Thoracic aorta (tissue), 2 donors: ENCODE measurements at places on chromosomes 6 and 20.

GRCh38 chr20:23245553-23246181 lies 104.9 kb upstream of the NXT1 start:
- DNase-seq: no peak

GRCh38 chr6:139839506-139840156 lies 465.2 kb upstream of the CITED2 start:
- no peak for DNase-seq

DNA sequence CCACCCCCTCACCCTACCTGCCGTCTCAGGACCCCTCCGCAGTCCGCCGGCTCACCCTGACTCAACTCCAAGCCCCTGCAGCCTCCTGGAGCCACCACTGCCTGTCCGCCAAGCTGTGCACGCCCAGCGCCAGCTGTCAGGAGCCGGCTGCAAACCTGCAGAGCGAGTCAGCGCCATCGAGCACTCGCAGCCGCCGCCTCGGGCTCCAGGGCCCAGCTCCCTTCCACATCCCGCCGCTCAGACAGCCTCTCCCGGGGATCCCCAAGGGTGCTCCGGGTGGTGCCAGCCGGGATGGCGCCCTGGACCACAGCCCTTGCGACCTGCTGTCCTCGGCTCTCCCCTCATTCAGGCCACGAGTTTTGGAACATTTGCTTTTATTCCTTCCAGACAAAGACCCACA lies 4.3 kb downstream of the TNNC2 start:
- no peak for DNase-seq

DNA sequence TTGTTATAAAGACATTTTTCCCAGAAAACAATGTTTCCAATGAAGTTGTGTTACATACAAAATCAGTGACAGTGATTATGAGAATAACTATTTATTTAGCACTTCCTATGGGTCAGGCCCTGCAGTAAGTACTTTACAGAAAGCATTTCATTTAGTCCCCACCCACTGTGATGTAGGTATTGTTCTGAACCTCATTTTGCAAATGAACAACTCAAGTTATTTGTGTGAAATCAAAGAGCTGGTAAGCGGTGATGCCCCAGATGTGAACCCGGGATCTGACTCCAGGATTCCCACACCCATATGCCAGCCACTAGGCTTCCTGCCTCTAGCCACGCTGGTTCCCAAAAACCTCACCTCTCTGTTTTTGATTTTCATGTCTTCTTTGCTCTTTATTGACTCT lies 30.9 kb downstream of the FAXC start:
- DNase-seq: no peak

GRCh38 chr20:58478141-58478805 lies 36.9 kb downstream of the APCDD1L start:
- no peak for DNase-seq

DNA sequence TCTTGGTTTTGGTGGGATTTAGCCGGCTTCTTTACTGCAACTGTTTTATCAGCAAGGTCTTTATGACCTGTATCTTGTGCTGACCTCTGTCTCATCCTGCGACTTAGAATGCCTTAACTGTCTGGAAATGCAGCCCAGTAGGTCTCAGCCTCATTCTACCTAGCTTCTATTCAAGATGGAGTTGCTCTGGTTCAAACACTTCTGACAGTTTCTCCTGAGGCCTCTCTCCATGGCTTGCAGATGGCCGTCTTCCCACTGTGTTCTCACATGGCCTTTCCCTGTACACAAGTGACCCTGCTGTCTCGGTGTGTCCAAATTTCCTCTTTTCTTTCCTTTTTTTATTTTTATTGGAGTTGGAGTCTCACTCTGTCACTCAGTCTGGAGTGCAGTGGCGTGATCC lies 4.2 kb upstream of the CCM2L start:
- DNase-seq: no peak

GRCh38 chr6:7522873-7523272 lies 18.6 kb upstream of the DSP start:
- DNase-seq: no peak

- no peak for DNase-seq
Measured at GRCh38 chr20:40676491-40677269, 12.4 kb downstream of the MAFB start.

DNA sequence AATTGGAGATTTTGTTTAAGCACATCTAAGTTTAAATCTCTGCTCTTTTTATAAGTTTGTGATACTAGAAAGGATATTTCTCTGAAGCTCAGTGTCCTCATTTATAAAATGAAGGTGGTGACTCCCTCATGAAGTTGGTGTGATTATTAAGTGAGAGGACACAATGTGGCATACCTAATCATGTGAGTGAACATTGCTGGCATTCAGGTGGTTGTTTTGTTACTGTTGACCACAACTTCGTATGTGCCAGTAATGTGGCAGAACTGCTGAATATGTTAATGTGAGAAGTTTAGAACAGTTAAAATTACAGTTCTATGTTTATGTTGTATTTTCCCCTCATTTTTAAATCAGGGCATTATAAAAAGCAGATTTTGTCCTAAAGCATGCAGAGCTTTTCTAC lies 127.2 kb downstream of the STXBP5 start:
- DNase-seq: no peak

DNA sequence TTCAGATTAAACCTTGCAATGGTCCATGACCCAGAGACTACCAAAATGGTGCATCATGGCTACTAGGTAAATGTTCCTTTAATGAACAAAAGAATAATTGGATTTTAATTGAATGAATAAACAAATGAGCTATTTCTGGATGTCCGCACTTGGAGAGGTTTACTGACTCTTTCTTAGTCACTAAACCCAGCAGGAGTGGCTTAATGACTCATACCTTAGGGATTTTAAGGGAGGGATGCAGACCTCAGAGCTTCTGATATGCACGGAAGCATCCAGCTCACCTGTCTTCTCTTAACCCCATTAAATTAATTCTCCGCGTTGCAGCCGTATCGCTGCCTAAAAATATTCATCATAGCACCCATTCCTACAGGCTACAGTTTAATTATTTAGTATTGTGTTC lies 970.0 kb upstream of the SLC35B3 start:
- no peak for DNase-seq

GRCh38 chr20:36306553-36307411 lies 643 bp downstream of the DLGAP4 start:
- DNase-seq: no peak

DNA sequence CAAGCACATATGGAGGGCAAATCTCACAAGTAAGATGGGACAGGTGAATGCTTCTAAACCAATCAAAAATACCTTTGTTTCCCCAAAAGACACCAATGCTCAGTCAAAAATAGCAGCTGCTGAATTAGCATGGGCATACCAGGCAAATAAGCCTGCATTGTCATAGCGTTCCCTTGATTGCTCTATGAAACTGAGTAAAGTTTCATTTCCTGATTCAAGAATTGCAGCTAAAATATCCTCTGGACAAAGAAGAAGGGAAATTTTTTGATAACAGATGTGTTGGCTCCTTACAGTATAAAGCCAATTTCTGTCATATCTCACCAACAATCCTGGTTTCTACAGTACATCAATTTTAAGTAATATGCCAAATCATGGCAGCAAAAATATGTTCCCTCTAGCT lies 3.3 kb upstream of the TMEM14A start:
- no peak for DNase-seq

GRCh38 chr6:168517742-168518347 lies 76.9 kb downstream of the SMOC2 start:
- no peak for DNase-seq

- DNase-seq: no peak
Measured at GRCh38 chr6:56766806-56767178, 124.1 kb upstream of the DST start.

- DNase-seq: no peak
Measured at GRCh38 chr6:157831018-157831369, 7.9 kb downstream of the SNX9 start.

DNA sequence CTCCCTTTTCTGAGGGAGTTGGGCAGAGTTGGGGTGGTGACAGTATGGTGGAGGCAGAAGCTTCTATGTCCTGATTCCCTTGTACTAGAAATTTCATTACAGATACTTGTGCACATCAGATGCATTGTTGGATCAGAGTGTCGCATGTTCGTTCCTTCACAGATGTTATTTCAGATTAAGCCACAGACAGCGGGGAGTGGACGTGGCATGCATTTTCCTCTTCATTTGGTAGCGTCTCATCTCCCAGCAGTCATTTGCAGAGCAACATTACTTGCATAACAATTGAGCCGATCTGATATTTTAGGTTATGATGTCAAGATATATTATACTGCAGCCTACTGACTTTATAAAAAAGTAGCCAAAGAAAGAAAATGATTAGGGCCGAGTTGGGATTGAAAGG lies 261.6 kb upstream of the SASH1 start:
- no peak for DNase-seq

DNA sequence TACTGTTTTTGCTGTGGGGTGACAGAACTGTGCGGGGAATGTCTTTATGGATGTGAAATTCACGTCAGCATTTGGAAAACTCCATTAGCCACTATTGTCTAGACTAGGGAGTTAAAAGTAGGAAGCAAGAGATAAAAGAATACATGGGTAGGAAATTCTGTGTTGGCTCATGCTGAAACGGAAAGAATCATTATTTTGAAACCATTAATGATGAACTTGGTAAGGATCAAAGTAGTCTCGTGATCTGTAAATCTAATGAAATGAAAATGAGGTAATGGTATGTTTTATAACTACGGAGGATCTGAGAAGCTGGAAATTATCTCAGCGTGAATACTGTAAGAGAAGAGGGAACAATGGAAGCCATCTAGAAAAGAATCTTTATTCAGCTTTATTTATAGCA lies 11.1 kb upstream of the CD40 start:
- DNase-seq: no peak

GRCh38 chr6:7176208-7176607 lies 68.4 kb downstream of the RREB1 start:
- DNase-seq: no peak

GRCh38 chr20:58709703-58710039 lies 17.1 kb downstream of the NPEPL1 start:
- DNase-seq: no peak

GRCh38 chr6:126444659-126445273 lies 104.9 kb downstream of the CENPW start:
- no peak for DNase-seq

DNA sequence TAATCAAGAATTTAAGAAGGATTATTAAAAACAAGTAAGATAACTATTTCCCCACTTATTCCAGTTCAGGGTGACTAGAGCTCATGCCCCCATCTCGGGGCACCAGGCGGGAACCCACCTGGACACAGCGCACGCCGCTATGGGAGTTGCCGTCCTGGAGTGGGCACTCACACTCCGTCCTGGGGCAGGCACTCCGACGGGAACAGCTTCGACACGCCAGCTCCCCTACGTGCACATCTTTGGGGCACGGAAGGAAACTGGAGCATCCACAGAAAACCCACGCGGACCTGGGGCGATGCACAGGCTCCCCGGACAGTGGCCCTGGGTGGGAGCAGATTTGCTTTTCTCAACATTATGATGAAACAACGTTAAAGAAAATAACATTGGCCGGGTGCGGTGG lies 52.0 kb upstream of the GATA5 start:
- DNase-seq: no peak

- no peak for DNase-seq
Measured at GRCh38 chr20:50528804-50529351, 18.7 kb downstream of the PTPN1 start.

- no peak for DNase-seq
Measured at GRCh38 chr6:111812060-111813038, 60.9 kb downstream of the FYN start.

GRCh38 chr6:138428944-138429598 lies 25.0 kb downstream of the HEBP2 start:
- no peak for DNase-seq

GRCh38 chr20:18802012-18802634 lies 11.5 kb upstream of the SCP2D1 start:
- no peak for DNase-seq

DNA sequence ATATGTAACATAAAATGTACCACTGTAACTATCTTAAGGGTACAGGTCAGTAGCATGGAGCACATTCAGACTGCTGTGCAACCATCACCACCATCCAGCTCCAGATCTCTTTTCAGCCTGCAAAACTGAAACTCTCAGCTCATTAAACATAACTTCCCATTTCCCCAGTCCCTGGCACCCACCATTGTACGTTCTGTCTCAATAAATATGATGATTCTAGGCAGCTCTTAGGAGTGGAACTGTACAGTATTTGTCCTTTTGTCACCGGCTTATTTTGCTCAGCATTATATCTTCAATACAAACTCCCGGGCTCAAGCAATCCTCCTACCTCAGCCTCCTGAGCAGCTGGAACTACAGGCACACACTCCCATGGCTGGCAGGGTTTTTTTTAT lies 1.5 kb downstream of the ZC3H12D start:
- no peak for DNase-seq

DNA sequence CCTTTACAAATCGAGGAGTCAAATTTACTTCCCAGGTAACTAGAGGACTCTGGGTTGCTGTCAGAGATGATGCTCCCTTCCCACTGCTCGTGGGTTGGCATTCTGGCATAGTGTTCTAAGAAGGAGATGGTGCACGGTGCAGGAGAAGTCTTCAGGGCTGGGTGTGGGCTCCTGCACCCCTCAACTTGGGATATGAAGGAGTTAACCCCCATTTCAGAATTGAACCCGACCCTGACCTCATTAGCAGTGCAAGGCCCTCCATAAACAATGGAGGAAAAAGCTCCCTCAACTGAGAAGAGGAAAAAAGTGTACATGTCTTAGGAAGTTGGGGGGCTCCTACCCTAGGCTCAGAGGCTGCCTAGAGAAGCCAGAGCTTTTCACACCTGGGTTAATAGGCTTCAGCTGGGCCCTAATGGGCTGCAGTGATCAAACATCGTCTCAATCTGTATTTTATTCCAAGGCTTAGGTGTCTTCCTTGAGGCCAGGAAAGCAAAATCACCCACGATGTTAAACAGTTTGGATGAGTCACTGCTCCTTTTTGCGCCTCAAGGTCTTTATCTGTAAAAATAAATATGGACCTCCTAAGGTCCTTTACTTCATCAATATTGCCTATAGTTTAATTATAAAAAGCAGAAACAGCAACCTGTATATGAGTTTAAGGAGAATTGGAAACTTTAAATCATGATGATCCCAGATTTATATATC lies 29.4 kb downstream of the TFAP2B start:
- DNase-seq: no peak

DNA sequence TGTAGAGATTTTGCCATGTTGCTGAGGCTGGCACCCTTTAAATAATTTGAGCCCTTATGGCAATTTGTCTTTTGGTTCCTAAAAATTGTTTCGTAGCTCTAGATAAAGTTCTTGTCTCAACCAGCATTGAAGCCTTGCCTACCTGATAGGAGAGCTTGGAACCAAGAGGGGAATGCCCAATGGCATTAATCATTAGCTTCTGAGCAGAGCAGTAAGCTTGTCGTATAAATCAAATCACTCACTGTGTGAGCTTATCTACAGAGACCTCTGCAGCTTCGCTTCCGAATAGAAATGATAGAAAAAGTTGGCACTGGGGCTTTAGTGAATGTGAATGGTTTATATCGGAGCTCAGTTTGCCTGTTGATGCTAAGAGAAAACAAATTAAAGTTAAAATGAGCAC lies 10.7 kb downstream of the ANKRD6 start:
- DNase-seq: no peak

GRCh38 chr20:60010689-60011458 lies 52.7 kb downstream of the CDH26 start:
- DNase-seq: no peak
